Karpas-422 (cell line): ENCODE measurements at places on chromosomes 1 and 21. TPM values are rescaled to one million over a fixed set of nuclear protein-coding genes. Genes with fewer than 3 reads are reported as not detected.

GRCh38 chr1:156892190-156893047 is 1.1 kb upstream of the PEAR1 start:
- H3K27me3 ChIP-seq: no peaks in the 10 kb centered on the region
- peak; percentile 94 for DNase-seq
- H3K4me3 ChIP-seq: no peak overlapping the region
- H3K36me3 ChIP-seq: no peaks in the 10 kb centered on the region
- H3K4me1 ChIP-seq: peaks cover 4% of the 10 kb centered on the region

DNA sequence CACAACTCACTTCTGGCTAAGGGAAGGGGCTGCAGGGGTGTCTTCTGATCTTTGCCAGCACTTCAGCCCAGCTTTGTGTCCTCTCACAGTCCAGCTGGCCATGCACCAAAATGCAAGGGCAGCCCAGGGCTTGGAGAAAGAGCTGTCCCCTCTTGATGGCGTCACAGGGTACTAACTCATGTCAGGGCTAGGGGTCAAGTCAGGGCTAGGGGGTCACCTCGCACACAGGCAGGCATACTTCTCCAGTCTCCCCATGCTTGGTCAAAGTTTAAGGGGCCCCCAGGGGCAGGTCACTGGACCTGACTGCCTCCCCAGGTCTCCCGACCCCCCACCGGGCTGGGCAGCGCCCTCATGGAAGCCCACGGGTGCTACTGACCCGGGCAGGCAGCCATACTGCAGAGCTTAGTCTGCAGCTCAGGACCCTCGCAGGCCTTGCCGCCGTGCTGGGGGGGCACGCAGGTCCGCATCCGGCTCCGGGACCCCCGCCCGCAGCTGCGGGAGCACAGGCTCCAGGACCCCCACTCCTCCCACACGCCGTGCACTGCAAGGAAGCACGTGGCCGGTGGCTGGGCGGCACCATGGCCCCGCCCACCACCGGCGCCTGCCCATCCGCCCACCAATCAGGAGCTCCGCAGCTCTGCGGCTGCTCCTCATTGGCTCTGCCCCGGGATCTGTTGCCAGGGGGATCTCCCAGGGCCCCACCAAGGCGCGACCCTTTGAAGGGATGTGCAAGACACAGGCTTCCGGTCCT is 21.5 kb downstream of the ADGRB2 start:
- H3K27me3 ChIP-seq: no peaks in the 10 kb centered on the region
- DNase-seq: no peak
- H3K4me3 ChIP-seq: no peak overlapping the region
- H3K4me1 ChIP-seq: peaks cover 60% of the 10 kb centered on the region
- H3K27ac ChIP-seq: no peak overlapping the region

DNA sequence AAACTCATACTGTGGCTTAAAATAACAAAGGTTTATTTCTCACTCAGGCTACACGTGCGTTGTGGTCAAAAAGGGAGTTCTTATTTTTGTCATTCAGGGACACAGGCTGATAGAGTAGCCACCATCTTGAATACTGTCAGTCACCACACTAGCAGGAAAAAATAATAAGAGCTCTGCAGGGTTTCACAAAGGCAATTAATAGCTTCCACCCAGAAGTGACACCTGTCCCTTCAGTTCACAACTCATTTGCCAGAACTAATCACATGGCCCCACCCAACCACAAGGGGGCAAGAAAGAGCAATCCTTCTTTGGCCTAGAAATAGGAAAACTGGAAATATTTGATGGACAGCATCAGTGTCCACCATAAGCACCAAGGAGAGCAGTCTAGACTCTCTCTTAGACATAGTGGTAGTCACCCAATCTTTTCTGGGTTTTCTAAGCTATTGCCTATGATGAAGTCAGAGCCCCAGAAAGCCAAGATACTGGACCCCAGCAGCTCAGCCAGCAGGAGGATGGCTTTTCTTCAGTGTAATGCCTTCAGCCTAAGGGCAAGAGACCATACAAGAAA is 8.2 kb downstream of the HAPLN2 start:
- H3K4me3 ChIP-seq: no peak overlapping the region
- DNase-seq: no peak
- H3K27me3 ChIP-seq: no peaks in the 10 kb centered on the region
- H3K4me1 ChIP-seq: no peaks in the 10 kb centered on the region
- no peak overlapping the region for H3K27ac ChIP-seq
- no peaks in the 10 kb centered on the region for H3K36me3 ChIP-seq

GRCh38 chr1:229578168-229579058 is 19.9 kb upstream of the ABCB10 start:
- H3K4me3 ChIP-seq: peak overlapping the region; percentile 57; the same call in 1 of the 2 replicates
- no peak for DNase-seq
- no peaks in the 10 kb centered on the region for H3K27me3 ChIP-seq
- H3K36me3 ChIP-seq: no peaks in the 10 kb centered on the region
- H3K4me1 ChIP-seq: peaks cover 21% of the 10 kb centered on the region

GRCh38 chr1:171062902-171063301 is 27.8 kb upstream of the FMO3 start:
- H3K4me3 ChIP-seq: no peak overlapping the region
- DNase-seq: no peak
- no peaks in the 10 kb centered on the region for H3K4me1 ChIP-seq
- H3K27ac ChIP-seq: no peak overlapping the region
- no peaks in the 10 kb centered on the region for H3K27me3 ChIP-seq

GRCh38 chr1:60665311-60665710 is 417.1 kb upstream of the NFIA start:
- peak; percentile 4 for DNase-seq
- no peak overlapping the region for H3K4me3 ChIP-seq

DNA sequence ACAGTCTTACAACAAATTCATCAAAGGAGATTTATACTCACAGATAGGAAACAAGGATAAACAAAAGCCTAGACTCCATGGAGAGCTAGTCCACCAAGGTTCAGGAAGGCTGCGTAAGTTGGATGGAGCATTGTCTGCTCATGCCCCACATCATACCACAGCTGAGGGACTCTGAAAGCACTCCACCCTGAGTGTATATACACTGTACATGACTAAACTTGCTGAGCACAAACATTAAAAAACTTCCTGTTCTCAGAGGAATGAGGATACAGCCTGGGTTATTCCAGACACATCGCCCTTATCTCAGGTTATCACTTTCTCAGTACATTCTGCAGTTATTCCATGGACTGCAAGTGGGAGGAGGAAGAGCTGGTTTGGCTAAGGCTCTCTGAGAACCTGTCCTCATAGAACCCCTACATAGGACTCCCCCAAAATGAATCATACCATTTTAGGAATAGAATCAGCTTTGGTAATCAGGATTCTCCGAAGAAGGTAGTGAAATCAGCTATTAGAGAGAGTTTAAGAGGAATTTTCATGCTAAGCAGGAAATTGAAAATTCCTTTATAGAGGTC is 58.0 kb upstream of the PRMT6 start:
- H3K27ac ChIP-seq: no peak overlapping the region
- H3K4me3 ChIP-seq: no peak overlapping the region
- H3K36me3 ChIP-seq: no peaks in the 10 kb centered on the region
- no peaks in the 10 kb centered on the region for H3K4me1 ChIP-seq
- no peak for DNase-seq

DNA sequence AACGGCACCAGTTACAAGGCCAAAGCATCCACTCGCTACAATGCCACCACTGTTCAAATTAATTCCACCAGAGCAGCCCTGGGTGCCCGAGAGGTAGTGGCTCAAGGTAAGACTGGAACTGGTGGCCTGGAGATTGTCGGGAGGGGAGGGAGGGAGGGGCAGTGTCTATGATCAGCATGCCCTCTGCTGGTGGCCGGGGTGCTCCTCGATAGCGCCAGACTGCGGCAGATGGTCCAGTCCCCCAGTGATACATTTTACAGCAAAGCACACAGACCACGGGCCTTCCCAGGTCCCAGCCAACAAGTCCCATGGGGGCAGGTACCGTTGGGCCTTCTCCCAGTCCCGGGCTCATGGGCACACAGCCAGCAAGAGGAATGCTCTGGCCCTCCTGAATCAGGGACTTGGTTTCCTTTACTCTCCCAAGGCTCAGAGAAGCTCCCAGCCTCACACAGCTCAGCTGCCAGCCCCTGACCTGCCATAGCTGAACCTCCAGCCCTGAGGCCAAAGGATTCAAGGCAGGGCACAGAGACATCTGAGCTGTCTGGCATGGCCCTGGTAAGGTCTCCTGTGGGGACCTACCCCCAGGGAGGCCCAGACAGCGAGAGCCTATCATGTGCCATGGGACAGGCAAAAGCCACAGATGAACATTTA is 15.3 kb downstream of the ACOT7 start:
- H3K4me3 ChIP-seq: no peak overlapping the region
- H3K27ac ChIP-seq: no peak overlapping the region
- no peaks in the 10 kb centered on the region for H3K36me3 ChIP-seq
- DNase-seq: no peak
- peaks cover 4% of the 10 kb centered on the region for H3K4me1 ChIP-seq

DNA sequence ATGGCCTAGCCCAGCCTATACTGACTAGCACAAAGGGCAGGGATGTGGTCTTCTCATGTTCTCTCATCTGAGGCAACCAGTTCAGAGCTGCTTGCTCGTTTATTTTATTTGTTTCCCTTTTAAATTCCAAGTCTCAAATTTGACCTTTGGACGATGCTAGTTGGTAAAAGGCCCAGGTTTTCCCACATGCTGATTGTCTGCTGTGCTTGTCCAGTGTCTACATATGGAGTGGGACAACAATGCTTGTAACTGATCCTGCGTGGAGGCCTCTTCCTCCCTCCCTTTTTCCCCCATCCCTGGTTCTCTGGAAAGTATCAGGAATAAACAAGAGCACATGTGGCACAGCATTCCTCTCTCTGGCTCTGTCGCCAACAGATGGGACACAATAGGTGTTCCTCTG is 34.0 kb upstream of the BEND5 start:
- peaks cover 14% of the 10 kb centered on the region for H3K4me1 ChIP-seq
- H3K27ac ChIP-seq: no peak overlapping the region
- DNase-seq: no peak
- H3K36me3 ChIP-seq: no peaks in the 10 kb centered on the region

DNA sequence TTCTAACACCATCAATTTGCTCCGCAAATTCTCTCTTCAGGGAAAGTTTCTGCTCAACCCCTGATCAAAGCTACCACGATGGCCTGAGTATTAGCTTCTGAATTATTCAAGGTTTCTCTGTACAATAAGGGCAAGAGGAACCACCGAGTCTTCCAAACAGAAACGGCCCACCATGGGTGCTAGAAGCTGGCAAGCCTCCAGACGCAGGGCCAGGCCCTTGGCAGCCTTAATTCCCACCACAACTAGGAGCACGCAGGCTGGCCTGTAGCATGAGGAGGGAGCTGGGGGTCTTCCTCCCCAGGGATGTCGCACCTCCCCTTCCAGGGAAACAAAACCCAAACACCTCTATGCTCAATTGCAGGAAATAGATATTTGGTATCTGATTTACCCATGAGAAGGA is 11.1 kb downstream of the RSPH1 start:
- no peaks in the 10 kb centered on the region for H3K36me3 ChIP-seq
- H3K4me3 ChIP-seq: no peak overlapping the region
- H3K4me1 ChIP-seq: peaks cover 4% of the 10 kb centered on the region
- no peaks in the 10 kb centered on the region for H3K27me3 ChIP-seq

- H3K27me3 ChIP-seq: no peaks in the 10 kb centered on the region
- DNase-seq: peak; percentile 76
- H3K4me3 ChIP-seq: peak overlapping the region; percentile 5; the same call in 1 of the 2 replicates
- peaks cover 80% of the 10 kb centered on the region for H3K36me3 ChIP-seq
These were observed 18.1 kb downstream of the KIAA0040 start for GRCh38 chr1:175174309-175175102.

DNA sequence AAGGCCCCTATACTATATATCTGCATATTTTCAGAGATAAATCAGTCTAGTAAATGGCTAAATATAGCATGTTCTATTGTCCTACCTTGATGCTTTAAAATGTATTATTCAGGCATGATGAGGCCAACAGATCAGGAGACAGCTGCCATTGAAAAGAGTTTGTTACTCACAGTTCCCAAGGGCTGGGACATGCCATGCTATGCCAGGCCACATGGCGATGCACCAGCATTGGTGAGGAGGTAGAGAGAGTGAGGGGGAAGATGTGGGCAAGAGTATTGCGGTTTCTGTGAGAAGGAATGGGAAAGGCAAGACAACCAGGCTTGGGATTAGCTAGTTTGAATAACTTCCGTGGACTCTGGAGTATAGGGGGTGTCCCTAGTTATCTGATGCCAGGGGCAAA is 316.5 kb downstream of the DISC1 start:
- no peak for DNase-seq
- H3K27me3 ChIP-seq: no peaks in the 10 kb centered on the region
- no peak overlapping the region for H3K27ac ChIP-seq
- no peaks in the 10 kb centered on the region for H3K4me1 ChIP-seq
- H3K4me3 ChIP-seq: no peak overlapping the region

GRCh38 chr1:76121850-76122249 is 47.3 kb downstream of the ST6GALNAC3 start:
- H3K4me1 ChIP-seq: no peaks in the 10 kb centered on the region

GRCh38 chr1:157862114-157863070 is 20.8 kb upstream of the CD5L start:
- no peaks in the 10 kb centered on the region for H3K36me3 ChIP-seq
- H3K27me3 ChIP-seq: no peaks in the 10 kb centered on the region
- DNase-seq: peak; percentile 76
- H3K4me3 ChIP-seq: no peak overlapping the region
- H3K27ac ChIP-seq: no peak overlapping the region

GRCh38 chr1:22922640-22923039 is 50.0 kb downstream of the LACTBL1 start:
- no peaks in the 10 kb centered on the region for H3K27me3 ChIP-seq
- H3K27ac ChIP-seq: no peak overlapping the region
- no peaks in the 10 kb centered on the region for H3K4me1 ChIP-seq
- no peak for DNase-seq
- H3K36me3 ChIP-seq: no peaks in the 10 kb centered on the region

DNA sequence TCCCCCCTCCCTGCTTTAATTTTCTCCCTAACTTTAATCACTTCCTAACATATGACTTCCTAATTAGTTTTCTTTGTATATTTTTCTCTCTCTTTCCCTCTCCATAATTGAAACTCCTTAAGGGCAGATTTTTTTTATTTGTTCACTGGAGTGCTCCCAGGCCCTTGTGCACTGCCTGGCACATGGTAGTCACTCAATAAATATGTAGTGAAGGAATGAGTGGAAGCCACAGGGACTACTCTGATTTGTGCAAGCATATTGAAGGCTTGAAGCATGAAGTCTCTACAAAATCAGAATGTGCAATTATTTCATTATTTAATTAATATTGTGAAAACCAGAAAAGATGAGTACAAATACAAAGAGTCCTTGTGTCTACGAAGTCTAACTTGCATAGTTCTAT is 41.5 kb downstream of the SNX7 start:
- no peaks in the 10 kb centered on the region for H3K27me3 ChIP-seq
- peaks cover 6% of the 10 kb centered on the region; the same call in 1 of the 2 replicates for H3K4me1 ChIP-seq
- no peak for DNase-seq
- no peaks in the 10 kb centered on the region for H3K36me3 ChIP-seq

The SLC1A7 gene
- not detected in 2 replicates for total RNA-seq

The CFHR1 gene
- not detected in 2 replicates for total RNA-seq

The SPATA45 gene
- not detected in 2 replicates for total RNA-seq

The ANGPTL1 gene
- 0.25 TPM in 1 of 2 replicates, not detected in the other for total RNA-seq

The CHIA gene
- not detected in 2 replicates for total RNA-seq

The RIMKLA gene
- total RNA-seq: 1.1 and 2.1 TPM in 2 replicates

The CYP4A22 gene
- total RNA-seq: not detected in 2 replicates

The CSF3R gene
- total RNA-seq: not detected in 2 replicates
